ENCODE measurements at places on chromosomes 12 and 14.

GRCh38 chr14:41830714-41831406 lies 224.2 kb downstream of the LRFN5 start:
- no peak for DNase-seq

- DNase-seq, result no peak
Measured at GRCh38 chr14:105137481-105138020, 31.0 kb downstream of the JAG2 start.

DNA sequence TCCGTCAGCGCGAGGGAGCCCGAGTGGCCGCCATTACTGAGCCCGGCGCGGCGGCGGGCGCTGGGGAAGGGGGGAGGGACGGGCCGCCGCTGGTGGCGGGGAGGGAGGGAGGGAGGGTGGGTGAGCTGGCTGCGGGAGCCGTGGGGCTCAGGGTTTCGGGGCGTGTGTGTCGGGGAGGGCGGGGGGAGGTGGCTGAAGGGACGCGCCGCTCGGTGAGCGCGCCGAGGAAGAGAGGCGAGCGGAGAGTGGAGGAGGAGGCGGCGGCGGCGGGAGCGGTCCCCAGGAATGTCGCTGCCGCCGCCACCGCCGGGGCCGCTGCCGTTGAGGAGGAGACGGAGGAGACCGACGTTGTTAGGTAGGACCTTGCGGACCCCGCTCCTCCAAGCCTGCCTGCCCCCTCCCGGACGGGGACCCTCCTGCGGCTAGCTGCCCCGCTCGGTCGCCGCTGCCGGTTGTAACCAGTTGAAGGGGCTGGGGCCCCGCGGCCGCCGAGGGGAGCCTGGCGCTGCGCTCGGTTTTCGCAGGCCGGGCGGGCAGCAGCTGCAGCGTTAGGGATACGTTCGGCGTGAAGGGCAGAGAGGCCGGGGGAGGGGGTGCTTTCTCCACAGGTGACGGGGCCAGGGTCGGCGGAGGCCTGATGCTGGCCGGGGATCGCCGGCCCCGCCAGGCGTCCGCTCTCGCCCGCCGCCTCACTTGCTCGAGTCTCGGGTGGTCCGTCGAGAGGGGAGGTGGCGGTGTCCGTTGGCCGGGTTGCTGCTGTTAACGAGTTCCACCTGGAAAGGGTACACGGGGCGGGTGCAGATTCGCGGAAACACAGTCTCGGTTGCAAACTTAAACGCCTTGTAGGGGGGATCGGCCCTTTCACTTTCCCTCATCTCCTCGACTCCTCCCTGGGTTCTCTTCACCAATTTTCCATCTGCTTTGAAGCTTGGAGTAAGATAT lies at the start of gene ARHGAP5:
ARHGAP5 (plus strand) TSS at position 224 of the 942 bp plus-strand sequence. CDS start 13,366 bp downstream, outside the sequence.
- peak; percentile 37 for DNase-seq

DNA sequence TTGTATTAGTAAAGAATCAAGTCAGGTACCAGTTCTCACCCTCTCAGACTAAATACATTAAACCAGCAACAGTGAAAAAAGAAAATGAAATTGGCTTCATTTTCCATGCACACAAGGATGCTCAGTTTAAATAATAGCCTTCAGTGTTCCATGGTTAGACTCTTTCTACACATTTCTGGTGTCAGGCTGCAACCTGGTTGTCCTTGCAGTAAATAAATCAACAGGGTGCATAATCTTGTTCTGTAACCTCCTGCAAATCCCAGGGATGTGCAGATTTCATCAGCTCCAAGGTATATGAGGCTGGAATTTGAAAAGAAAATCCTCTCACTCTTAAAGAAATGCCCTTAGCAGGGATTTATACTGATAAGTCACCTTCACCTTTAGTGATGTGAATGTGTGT lies 46.7 kb upstream of the BTG1 start:
- no peak for DNase-seq

- no peak for DNase-seq
Measured at GRCh38 chr14:74421981-74422380, 4.0 kb downstream of the SYNDIG1L start.

DNA sequence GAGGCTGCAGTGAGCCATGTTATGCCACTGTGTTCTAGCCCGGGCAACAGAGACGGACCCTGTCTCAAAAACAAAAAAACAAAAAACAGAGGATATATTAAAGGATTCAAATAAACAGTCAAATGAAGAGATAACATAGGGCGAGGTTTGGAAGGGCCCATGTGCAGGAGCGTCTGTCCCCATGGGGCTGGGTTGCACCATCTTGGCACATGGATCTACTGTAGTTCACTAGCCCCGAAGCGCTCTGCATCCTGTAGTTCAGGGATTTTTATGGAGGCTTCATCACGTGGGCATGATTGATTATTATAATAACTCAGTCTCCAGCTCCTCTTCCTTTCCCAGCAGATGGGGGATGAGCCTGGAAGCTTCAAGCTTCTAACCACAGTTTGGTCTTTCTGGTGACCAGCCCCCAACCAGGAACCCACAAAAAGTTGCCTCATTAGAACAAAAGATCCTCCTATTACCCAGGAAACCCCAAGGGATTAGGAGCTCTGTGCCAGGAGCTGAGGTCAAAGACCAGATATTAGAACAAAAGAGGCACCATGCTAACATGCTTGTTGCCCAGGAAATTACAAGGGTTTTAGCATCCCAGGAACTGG lies 59.9 kb downstream of the HCAR2 start:
- DNase-seq, result peak; percentile 65

GRCh38 chr14:77442196-77442595 lies 15.2 kb downstream of the VIPAS39 start:
- no peak for DNase-seq

DNA sequence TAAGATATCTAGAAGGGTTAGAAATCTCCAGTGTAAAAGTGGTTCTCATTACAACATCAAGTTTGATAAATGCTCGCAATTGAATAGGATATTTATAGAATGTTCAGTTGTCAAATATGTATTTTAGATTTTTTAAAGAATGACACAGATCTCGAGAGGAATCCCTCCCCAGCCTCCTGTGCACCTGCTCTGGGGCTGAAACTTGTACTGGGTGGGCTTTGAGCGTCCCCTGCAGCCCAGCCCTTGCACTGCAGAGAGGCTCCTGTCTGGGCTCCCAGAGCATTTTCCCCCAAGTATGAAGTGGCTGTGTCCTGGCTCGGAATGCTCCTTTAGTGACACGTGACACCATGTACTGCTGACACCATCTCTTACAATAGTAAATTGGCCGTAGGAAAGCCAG lies 499.6 kb downstream of the TMEM121 start:
- no peak for DNase-seq

- no peak for DNase-seq
Measured at GRCh38 chr12:47097276-47097896, 17.6 kb upstream of the AMIGO2 start.

GRCh38 chr12:50402264-50403000 lies 1.7 kb downstream of the LARP4 start:
- DNase-seq, result no peak

DNA sequence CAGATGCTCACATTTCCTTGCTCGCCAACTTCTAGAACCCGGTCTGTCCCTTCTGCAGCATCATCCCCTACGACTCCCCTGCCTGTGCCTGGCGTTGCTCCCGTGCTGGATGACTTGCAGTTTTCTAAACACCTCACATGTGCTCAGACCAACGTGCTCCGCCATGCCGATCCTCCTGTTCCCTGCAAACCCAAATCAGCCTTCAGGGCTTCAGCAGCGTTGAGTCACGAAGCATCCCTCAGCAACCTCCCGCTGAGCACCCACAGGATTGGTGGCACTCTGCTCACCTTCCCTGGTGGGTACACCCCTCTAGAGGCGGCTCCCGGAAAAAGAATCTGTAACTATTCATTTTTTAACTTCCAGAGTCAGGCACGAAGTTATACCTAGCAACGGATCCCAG lies 2.8 kb upstream of the PIWIL1 start:
- no peak for DNase-seq

DNA sequence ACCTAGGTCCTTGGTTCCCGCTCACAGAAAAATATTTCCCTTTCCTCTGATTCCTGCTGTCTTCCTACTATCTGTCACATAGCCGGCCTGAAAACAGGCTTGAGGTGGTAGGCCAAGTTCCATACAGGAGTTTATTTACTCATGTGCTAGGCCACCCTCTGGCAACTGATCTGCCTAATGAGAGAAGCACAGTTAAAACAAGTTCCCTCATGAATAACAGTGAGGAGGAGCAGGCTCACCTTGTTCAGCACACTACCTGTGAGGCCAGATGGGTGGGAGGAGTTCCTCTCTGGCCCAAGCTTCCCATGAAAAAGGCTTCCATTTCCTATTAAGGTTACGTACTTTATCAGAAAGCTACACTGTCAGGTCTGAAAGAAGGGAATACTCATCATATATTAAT lies 206.0 kb downstream of the MYRFL start:
- DNase-seq, result no peak

- no peak for DNase-seq
Measured at GRCh38 chr14:87142551-87143211, 850.3 kb downstream of the GALC start.
